ENCODE measurements at places on chromosomes 1 and 21.

DNA sequence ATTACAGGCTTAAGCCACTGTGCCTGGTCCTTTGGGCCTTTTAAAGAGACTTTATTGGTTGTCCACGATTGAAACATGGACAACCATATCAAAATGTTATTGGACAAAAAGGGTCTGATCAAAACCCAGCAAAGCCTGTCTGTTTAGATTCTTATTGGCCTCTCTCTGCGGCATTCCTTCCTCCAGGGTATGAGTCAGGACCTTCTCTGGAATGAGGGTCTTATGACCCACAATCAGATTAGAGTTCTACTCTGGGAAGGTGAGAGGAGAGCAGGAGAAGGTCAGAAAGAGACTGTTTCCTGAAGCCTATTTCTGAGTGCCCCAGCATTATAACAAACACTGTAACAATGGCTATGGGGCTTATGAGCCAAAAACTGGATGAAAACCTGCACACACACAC is 7.9 kb downstream of the LURAP1 start:
- no peak for DNase-seq

- DNase-seq, result no peak
These were observed 3.6 kb upstream of the ZNF672 start for GRCh38 chr1:248834343-248834940.

DNA sequence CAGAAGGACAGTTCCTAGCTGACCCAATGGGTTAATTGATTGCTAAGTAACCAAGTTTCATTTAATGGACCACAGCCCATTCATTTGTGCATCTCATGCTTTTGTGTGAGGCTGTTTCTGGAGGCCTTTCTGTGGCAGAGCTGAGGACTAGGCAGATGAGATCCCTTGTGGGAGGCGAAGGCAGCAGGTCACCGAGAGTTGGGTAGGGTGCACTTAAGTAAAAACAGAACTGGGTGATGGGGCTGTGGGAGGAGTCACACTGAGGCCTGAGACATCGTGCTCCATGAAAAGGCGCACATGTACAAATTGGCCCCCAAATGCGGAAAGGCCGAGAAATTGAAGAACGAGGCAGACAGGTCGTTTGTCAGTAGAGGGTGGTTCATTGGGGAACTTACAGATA is 60.9 kb downstream of the S100B start:
- DNase-seq, result no peak

GRCh38 chr1:93554883-93555872 is 107.3 kb downstream of the FNBP1L start:
- DNase-seq, result no peak

DNA sequence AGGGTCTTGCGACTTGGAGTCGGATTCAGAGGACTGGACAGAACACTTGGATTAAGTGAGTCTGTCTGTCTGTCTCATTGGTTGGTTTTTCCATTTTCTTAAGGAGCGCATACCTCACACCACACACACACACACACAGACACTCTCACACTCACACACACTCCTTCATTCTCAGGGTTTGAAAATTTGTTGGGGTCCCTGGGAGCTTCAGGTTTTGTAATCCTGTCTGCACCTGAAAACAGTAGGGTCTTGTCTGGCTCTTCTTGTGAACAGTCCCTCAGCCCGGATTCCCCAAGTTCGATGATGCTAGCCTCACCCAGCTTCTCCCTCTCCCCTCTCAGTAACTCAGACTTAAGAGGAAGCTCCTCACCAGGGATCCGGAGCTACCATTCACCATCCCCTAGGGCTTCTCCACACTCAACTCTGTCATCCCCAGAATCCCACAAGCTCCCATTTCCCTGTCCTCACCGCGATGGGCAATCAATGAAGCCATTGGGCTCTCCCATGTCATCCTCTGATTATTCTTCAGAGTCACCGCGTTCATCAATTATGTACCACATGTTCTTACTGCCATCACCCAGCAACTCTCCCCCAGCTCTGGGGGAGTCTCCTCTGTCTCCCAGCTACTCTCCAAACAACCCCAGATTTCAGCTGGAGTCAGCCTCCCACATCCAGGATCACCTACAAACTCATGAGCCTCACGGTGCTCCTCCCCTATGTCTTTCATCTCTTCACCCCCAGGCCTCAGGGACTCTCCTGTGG is 1530.9 kb upstream of the TPTE start:
- no peak for DNase-seq

GRCh38 chr1:233730809-233731208 is 116.9 kb downstream of the KCNK1 start:
- DNase-seq, result no peak

DNA sequence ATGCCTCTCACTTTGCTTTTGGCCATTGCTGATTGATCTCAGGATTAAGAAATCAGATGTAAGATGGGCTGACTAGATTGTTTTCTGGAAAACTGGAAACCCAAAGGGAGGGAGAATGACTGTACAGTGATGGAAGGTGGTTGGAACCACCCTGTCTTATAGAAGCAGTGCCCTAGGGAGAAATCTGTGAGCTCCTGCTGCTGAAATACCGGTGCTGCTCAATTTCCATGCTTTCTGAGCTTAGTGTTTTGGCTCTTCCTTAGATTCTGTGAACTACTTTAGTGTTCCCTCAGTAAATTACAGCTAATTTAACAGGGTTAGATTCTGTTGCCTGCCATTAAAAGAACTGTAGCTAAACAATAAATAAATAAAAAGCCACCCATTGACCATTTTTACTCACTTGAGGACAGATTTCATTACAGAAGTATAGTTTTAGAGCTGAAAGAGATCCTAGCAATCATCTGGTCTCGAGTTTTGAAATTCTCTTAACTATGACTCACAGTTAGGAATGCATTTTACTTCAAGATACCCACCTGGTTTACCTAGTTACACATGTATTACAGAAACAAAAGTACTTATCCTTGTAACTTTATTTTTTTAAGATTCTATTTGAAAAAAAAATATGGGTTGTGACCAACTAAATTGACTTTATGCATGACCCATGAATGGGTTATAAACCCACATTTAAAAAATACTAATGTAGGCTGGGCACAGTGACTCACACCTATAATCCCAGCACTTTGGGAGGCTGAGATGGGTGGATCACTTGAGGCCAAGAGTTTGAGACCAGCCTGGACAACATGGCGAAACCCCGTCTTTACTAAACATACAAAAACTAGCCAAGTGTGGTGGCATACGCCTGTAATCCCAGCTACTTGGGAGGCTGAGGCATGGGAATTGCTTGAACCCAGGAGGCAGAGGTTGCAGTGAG is 33.2 kb downstream of the CAMSAP2 start:
- no peak for DNase-seq

- no peak for DNase-seq
These were observed 195.3 kb downstream of the BRINP2 start for GRCh38 chr1:177366091-177366490.

DNA sequence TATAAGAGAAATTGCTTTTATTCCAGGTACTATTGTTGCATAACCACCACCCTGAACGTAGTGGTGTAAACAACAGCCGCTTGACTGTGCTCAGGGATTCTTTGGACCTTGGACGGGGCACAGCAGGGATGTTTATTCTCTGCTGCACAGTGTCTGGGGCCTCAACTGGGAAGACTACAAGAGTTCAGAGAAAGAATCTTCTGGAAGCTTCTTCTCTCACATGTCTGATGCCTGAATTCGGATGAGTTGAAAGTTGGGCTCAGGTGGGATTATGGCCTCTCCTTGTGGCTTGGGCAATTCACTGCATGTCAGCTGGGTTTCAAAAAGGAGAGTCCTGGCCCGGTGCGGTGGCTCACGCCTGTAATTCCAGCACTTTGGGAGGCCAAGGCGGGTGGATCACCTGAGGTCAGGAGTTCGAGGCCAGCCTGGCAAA is 19.0 kb upstream of the SSBP3 start:
- no peak for DNase-seq

- no peak for DNase-seq
These were observed 35.7 kb upstream of the DUSP10 start for GRCh38 chr1:221777431-221778072.

DNA sequence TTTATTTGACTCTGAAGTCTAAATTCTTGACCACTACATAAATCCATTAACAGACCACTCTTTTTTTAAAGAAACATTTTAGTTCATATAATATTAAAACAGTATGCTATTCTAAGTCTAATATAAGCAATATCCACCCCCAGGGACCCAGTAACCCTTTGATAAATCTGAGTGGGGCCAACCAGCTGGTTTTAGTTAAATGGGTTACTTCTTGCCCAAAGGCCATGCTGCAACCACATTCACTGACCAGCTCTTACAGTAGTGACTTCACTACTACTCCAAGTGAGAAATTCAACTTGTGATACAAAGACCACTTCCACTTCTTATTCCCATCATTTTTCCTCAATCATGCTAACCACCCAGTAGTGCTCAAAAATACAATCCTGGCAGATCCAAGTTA is 20.5 kb downstream of the FUBP1 start:
- no peak for DNase-seq

- DNase-seq, result no peak
These were observed 166.1 kb downstream of the RERE start for GRCh38 chr1:8651236-8651890.

- no peak for DNase-seq
These were observed 86.5 kb downstream of the ELAVL4 start for GRCh38 chr1:50195205-50195604.

DNA sequence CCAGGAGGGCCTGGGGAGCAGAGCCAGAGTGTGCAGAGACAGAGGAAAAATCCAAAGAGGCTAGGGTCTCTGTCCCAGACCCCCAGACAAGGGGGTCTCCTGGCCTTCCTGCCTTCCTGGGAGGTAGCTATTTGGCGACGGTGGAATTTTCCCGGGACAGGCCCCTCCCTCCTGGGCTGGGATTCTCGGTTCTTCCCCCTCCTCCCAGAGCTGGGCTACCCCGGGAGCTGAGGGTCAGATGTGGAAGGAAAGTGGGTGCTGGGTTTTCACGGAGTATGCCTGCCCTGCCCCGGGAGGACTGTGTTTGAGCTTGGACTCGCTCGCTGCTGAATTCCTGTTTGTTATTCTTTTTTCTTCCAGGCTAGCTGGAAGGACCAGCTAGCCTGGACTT is 759 bp downstream of the AMPD2 start:
- DNase-seq, result no peak

- DNase-seq, result no peak
These were observed 24.2 kb downstream of the OLFML2B start for GRCh38 chr1:161999301-162000052.

DNA sequence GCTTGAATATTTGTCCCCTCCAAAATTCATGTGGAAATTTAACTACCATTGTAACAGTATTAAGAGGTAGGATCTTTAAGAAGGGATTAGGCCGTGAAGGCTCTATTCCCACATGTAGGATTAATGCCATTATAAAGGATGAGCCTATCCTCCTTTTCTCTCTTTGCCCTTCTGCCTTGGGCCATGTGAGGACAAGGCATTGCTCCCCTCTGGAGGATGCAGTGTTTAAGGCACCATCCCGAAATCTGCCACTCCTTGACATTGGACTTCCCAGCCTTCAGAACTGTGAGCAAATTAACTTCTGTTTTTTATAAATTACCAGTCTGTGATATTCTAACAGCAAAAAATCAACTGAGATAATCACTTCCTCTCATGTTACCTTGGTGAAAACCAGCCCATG is 124.4 kb downstream of the TOMM20 start:
- DNase-seq, result no peak

DNA sequence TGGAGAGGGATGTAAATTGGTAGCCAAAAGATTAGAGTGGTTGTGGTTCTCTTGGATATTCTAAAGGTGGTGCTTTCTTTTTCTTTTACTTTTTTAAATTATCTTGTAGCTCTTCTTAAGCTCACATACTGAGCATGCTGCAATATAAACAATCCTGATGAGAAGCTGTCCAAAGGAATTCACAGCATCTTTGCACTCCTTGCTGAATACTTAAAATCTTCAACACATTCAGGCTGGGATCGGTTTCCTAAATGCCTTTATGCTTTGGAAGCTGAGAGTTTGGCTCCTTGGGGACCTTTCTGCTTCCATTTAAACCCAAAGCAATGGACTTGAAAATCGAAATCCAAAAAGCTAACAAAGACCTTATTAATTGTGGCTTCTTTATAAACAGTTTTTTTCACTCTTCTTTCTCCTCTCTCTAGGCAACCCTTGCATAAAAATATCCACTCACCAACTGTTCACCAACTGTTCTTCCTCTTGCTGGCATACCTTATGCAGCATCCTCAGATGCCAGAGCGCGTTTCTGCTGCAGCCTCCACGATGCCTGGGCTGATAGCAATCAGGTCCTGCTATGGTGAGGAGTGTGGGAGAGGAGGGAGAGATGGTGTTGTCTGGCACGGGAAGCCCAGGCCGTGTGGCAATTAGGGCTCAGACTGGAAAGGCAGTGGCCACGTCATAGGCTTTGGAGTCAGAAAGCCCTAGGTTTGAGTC is 535.8 kb upstream of the DAB1 start:
- DNase-seq, result no peak

GRCh38 chr1:198350456-198350855 is 190.0 kb downstream of the ATP6V1G3 start:
- DNase-seq, result no peak

DNA sequence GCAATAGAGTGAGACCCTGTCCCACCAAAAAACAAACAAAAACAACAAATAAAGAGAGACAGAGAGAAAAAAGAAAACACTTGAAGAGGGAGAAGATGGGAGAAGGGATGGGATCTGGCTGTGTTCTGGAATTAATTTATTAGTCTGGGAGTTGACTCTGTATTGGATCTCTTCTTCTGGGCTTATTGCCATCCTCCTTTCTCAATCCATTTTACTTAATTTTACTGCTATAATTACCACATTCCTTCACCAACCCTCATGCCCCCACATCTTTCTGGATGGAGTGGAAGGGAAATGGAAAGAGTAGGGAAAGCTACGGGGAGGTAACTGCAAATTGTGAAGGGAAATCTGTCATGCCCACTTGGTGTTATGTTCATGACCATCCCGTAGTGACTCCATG is 42.9 kb downstream of the FMN2 start:
- no peak for DNase-seq

- no peak for DNase-seq
These were observed 8.3 kb downstream of the WARS2 start for GRCh38 chr1:119132179-119132578.

DNA sequence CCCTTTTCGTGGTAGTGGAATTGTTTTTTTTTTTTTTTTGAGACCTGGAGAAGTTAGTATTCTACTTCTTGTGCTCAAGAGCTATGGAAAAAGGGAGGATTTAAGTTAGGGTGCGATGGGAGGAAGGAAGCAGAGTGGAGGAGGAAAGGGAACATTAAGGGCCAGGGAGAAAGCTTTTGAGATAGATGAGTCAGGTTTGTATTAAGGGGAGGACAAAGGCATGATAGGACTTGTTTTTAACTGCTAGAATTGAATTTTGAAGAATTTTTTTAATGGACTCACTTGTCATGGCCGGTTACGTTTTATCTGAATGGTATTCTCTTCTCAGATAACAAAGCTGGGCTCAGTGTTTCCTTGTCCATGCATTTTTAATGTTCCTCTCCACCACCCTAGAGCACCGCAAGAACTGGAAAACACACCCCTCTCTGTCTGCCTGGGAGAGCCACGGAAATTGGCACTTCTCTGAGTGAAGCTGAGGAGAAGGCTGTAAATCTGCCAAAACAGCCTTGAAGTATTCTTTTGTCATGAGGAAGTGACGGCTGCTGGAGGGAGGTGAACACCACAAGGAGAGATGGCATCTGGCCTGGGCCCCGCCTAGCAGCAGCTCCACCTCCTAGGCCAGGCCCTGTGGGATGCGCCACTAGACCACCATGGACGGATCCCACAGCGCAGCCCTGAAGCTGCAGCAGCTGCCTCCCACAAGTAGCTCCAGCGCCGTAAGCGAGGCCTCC is 3.5 kb downstream of the NIPAL3 start:
- no peak for DNase-seq

GRCh38 chr1:151713044-151713443 is 3.6 kb downstream of the CELF3 start:
- DNase-seq, result no peak
